Stimulated activated CD8-positive, alpha-beta memory T cell treated with anti-CD3 and anti-CD28 coated beads, Interleukin-4, amount 100 ng/mL, for 4 hours (primary cell): ENCODE measurements at places on chromosomes 3 and 15.

GRCh38 chr15:91624353-91624968 is 229.0 kb upstream of the SLCO3A1 start:
- no peak for DNase-seq

GRCh38 chr3:72962317-72962716 is 34.3 kb upstream of the PPP4R2 start:
- DNase-seq = no peak

DNA sequence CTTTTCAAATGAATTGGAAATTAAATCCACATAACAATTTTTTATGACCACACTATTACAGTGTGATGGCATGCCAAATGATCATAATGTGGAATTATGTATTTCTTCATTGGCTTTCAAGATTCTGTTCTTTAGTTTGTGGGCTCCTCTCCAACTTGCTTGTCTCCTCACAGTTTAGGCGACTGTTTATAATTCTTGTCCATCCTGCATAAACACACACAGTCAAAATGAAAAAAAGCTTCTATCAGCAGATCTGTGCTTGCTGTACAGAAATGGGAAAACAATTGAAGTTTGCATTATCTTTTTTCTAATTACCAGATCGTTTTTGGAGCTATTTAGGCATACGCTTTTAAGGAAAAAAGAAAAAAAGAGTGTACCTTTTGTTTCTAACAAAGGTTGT is 37.0 kb downstream of the OPA1 start:
- no peak for DNase-seq

DNA sequence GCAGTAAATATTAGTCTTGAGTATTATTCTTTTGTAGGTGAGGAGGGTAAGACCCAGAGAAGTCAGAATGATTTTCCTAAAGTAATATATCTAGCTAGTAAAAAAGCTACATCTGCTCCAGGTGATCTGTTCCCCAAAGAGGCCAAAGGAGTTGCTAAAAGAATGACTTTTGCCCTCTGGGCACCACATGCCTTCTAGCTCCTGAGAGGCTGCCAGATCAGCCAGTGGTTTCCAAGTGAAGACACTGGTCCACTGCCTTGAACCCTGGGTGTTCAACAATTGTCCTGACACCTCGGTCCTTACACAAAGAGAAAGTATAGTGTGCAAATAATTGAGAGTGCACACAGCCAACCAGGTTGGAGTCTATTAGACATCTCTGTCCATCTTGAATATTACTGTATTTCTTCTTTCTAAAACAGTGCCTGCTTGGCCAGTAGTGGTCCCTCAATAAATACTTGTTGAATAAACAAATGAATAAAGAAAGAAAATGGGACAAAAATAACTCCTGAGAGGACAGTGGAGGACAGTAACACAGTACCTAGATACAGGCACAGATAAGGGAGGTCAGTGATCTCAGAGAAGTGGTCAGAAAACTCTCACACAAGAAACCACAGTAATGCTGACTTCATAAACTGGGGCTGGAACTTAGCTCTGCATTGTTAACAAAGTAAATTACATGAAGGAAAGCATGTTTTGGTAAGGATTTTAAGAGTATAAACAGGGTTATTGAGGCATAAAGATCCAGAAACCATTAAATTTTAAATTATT is 56.6 kb upstream of the CSTA start:
- DNase-seq = no peak

- DNase-seq = no peak
These were observed 740 bp downstream of the MAGI1 start for GRCh38 chr3:66037986-66038369.

DNA sequence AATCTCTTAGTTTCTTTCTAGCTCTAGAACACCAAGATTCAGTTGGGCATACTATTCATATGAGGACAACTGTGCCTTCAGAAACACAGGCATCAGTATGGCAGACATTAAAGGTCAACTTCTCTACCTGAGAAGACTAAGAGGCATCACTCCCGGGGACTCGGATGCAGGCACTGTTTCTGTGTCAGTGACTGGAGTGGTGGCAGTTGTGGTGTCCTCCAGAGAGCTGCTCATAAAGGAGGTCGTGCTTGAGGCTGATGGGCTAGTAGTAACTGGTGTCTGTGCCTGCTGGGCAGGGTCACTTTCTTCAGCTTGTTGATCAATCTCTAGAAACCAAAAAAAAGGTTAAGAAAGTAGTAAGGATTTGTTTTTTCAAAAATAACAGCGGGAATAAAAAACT is 75.2 kb downstream of the FBXL22 start:
- no peak for DNase-seq

GRCh38 chr15:90291679-90292356 is 26.3 kb downstream of the NGRN start:
- DNase-seq = no peak

DNA sequence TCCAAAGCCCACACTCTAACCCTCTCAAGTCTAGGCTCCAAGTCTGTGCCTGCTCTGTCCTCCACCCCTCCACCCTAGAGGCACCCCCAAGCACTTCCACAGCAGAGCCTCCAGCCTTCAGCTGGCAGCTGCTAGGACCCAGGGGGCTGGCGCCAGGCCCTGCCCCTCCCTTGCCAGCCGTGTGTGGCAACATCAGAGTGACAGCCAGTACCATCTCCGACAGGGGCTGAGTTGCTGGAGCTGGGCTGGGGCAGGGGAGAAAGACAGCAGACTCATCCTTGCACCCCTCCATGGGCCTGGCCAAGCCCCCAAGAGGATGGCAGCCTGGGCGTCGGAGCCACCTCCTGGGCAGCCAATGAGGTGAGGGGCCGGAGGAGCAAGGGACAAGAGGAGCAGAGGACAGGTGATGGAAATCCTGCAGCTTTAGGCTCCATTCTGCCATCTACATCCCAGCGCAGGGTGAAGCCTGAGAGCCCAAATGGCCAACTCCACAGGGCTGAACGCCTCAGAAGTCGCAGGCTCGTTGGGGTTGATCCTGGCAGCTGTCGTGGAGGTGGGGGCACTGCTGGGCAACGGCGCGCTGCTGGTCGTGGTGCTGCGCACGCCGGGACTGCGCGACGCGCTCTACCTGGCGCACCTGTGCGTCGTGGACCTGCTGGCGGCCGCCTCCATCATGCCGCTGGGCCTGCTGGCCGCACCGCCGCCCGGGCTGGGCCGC is at the start of gene GPR62:
Gene GPR62, plus strand, starts transcription at position 207 of the 718 bp plus-strand sequence. Its CDS starts 272 bp downstream, at position 479.
- no peak for DNase-seq

DNA sequence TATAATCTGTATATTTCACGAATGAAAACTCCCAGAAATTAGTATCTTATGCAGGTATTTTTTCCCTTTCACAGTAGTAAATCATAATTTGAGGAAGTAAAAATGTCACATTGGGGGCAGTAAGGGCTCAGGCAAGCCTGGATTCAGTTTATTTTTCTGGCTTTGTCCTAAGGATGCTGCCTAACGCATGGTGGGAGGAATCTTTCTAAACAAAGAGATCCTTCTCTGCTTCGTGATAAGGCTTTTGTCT is 35.7 kb downstream of the DNASE1L3 start:
- DNase-seq = no peak

- no peak for DNase-seq
These were observed 332.5 kb upstream of the TPRG1 start for GRCh38 chr3:188839187-188839695.

DNA sequence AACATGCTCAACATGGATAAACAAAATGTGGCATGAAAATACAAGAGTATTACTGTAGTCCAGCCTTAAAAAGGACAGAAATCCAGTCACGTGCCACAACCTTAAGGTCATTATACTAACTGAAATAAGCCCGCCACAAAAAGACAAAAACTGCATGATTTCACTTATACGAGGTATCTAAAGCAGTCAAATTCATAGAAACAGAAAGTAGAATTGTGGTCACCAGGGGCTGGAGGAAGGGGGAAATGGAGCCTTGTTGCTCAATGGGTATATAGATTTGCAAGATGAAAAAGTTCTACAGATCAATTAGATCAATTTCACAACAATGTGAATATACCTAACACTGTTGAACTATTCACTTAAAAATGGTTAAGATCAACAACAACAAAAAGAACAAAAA is 7.4 kb downstream of the GLB1 start:
- no peak for DNase-seq

DNA sequence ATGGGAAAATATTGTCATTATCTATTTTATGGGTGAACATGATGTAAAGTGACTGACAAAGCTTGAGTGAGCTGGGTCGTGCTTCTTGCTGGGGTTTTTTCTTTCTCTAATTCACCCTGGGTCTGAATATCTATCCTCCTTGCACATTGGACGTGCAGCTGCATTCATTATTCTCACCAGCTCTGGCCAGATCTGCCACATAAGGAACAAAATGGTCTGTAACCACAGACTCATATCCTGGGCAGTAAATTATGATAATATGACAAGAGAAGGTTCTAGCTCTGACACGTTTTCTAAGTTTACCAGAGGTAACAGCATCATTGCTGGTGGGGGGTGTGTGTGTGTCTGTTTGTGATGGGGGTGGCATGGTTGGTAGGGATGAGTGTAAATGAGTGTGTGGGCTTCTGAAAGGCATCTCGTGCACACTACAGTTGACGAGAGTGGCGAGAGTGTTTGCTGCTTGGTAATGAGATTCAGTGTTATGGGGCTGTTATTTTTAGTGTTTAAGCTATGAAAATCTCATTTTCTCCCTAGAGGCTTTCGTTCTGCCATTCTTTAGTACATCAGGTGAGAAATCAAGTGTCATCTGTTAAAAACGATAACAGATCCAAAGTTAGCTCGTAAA is 418.4 kb downstream of the PDCD6IP start:
- no peak for DNase-seq

- no peak for DNase-seq
These were observed 213.1 kb downstream of the TBC1D2B start for GRCh38 chr15:77864211-77865105.

- no peak for DNase-seq
These were observed 79.8 kb upstream of the SOX2 start for GRCh38 chr3:181631901-181632300.

- DNase-seq = no peak
These were observed 572.0 kb upstream of the TGFBR2 start for GRCh38 chr3:30034246-30034991.

DNA sequence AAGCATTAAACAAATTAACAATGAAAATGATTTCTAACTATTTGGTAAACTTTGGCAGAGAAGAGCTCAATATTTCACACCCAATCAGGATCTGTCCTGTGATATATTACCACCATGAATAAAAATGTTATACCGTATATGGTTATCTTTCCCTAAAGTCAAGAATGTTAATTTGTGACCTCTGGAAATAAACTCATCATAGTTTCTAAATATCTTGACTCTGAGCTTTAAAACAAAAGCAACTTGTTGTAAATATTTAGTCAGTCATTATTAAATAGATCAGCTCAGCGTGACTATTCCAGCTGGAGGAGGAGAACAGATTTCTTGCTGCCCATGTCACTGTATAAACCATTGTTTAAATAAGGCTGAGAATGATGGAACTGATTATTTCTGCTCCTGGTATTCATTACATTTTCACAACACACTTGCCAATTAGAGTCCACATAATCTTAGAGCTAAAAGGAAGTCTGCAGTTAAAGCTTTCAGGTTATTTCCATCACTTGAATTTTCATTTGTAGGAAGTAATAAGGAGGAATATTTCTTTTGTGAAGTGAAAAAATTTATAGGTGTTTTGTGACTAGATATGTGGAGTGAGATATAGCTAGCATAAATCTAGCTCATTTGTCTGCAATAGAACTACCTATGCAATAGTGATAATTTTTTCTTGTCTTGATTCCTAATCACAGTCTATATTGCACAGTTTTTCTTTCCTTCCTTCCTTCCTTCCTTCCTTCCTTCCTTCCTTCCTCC is 106.5 kb upstream of the P2RY1 start:
- DNase-seq = no peak

- no peak for DNase-seq
These were observed 4.2 kb upstream of the RPL29 start for GRCh38 chr3:51999846-52000245.

DNA sequence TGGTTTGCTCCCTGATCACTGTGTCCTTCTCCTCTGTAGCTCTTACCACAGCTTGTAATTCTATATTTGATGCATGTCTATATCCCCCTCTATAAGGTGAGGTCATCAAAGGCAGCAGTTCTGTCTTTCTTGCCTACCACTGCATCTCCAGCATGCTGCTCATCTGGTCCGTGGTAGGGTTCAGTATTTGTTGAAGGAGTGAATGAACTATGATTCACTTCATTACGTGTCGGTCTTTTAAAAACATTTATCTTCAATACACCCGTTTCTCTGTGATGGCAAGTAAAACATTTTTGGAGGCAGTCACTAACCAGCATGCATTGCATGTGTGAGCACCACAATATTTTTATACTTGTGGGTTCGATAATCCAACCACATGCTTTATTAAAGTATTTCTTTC is 27.6 kb downstream of the CHST14 start:
- no peak for DNase-seq

GRCh38 chr15:94297558-94297957 is 66.2 kb downstream of the MCTP2 start:
- DNase-seq = no peak

DNA sequence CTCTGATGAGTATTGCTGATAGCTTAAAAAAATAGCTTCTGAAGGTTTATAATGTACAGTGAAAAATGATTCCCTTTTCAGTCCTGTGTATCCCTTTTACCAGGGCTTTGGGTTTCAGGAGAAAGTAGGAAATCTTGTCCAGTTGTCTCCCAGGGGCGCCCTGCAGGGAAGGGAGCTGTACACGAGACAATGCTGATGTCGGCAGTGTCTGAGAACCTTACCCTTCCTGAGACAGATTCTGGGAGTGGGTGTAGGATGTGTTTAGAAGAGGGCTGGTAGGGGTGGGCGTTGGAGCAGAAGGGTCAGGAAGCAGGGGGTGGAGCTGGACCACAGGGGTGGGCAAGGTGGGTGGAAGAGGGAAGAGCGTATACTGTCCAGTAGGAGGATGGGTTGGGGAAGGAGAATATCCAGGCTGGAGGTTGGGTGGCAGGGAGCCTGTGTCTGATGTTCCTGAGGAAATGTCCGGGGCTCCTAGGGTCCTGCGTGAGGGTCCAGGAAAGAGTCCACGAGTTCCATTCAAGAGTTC is 5.6 kb downstream of the THPO start:
- DNase-seq = no peak

- no peak for DNase-seq
These were observed 283.7 kb downstream of the ROBO2 start for GRCh38 chr3:77323626-77324025.

DNA sequence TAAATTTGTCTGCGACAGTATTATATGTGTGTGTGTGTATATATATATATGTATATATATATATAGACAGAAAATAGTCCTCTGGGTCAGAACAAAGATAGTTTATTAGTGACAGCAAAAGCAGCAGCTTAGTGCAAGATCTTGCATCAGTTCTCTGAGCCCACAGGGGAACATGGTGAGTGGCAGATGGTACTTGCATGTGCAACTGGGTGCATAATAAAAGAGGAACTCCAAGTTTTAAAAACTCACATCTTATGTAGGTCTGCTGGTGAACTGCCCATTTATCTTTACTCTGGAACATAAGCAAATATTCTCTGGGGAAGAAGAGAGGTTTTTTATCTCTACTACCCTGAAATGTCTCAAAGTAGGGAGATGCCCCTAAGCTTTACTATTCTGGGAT is 276.4 kb downstream of the POLQ start:
- no peak for DNase-seq

GRCh38 chr15:36877796-36878683 is 222.3 kb downstream of the MEIS2 start:
- no peak for DNase-seq
